ENCODE measurements at places on chromosomes 2 and 18. TPM values are rescaled to one million over a fixed set of nuclear protein-coding genes. Genes with fewer than 3 reads are reported as not detected.

DNA sequence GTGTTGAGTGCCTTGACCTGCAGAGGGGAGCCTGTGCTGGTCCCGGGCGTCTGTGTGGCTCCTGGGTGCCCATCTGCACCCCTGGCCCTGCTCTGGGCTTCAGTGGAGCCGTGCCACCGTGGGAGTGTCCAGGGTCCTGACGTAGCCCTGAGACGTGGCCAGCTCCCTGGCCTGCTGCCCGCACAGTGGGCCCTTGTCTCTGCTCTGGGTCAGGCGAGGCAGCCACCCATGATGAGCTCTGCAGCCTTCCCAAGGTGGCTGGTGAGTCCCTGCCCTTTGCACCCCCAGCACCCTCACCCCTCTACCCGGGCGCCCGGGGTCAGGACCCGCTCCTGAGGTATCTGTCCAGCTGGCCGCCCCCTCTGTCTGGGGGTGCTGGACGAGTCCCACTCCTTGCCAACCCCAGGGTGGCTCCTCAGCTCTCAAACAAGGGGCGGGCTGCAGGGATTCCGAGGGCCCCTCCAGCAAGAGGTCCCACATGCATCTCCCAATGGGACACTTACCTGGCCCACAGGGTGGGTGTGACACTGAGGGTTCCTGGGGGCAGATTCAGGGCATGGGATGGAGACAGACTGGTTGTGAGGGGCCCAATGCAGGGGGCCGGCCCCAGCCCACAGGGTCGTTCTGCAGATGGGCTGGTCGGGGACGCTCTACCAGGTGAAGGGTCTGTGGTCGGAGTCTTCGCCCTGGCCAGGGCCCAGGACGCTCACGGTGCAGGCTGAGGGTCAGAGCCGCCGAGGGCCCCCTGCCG, 2.4 kb downstream of the NEU4 start:
- DNase-seq, result peak; percentile 68

Gene CXCR4
- total RNA-seq, result 34.8 TPM

Gene SP5
- 4.4 TPM for total RNA-seq

GRCh38 chr18:74084184-74084855, 63.3 kb downstream of the FBXO15 start:
- no peak for DNase-seq

DNA sequence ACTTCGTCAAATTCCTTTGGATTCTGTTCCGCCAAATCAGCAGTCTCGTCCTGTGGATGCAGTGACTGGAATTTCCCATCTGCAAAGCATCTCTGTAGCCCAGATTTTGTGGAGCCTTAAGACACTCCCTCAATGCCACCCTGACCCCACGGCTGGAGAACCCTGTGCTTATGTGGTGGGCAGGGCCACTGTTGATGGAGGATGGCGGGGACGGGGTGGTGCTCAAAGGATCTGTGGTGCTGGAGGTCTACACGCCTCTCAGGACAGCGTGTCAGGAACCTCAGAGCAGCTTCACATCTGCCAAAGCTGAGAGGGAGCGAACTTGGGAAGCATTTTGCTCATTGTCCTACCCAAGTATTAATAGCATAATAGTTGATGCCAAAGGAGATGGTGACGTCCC, 200.1 kb downstream of the MGAT5 start:
- DNase-seq, result no peak

Gene CIDEA
- not detected for total RNA-seq

GRCh38 chr18:60040971-60041370, 141.2 kb downstream of the PMAIP1 start:
- no peak for DNase-seq

- DNase-seq, result no peak
Observed at GRCh38 chr2:230995821-230996220, at the start of gene SPATA3. Gene SPATA3 (plus strand): TSS chr2:230996121. CDS start chr2:230996234, 113 bp downstream.

Gene CXCR1
- total RNA-seq, result not detected
